ENCODE measurements at places on chromosomes 7 and 10.

- DNase-seq, result no peak
Observed at GRCh38 chr7:93148144-93148543, at the start of gene SAMD9L. SAMD9L (minus strand) TSS chr7:93148385; CDS start chr7:93135971, 12,414 bp downstream.

DNA sequence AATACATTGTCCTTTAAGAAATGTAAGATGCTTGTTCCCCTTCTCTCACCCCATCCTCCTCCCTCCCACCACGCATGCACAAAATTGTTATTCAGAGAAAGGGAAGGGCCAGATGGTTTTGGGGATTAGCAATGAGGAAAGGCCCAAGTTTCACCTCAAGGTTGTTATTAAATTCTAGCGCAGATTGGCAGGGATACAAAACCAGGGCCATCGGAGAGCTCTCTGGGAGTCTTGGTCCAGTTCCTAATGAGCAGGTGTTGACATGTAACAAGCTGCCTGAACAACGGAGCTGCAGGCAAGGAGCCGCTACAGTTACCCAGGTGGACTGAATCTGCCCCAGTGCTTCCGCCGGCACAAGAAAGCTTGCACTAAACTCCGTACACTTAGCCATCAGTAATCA lies 9.7 kb upstream of the ANK3 start:
- no peak for DNase-seq

DNA sequence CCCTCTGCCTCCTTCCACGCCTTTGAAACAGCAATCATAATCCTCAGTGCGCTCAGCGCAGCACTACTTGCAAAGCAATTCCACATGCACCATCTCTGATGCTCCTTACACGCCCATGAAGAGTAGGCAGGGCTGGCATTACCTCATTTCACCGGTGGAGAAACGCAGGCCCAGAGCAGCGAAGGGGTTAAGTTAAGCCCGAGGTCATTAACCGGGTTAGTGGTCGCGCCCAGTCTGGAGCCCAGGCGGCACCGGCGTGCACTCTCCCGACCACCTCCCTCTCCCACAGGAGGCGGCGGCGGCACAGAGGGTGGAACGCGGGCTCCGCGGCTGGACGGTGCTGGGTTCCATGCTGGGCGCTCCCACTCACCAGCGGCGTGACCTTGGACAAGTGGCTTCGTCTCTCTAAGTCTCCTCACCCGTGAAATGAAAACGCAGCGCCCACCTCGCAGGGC lies 515 bp downstream of the FASTK start:
- no peak for DNase-seq

- no peak for DNase-seq
Observed at GRCh38 chr10:79142522-79143309, 74.0 kb downstream of the ZMIZ1 start.

DNA sequence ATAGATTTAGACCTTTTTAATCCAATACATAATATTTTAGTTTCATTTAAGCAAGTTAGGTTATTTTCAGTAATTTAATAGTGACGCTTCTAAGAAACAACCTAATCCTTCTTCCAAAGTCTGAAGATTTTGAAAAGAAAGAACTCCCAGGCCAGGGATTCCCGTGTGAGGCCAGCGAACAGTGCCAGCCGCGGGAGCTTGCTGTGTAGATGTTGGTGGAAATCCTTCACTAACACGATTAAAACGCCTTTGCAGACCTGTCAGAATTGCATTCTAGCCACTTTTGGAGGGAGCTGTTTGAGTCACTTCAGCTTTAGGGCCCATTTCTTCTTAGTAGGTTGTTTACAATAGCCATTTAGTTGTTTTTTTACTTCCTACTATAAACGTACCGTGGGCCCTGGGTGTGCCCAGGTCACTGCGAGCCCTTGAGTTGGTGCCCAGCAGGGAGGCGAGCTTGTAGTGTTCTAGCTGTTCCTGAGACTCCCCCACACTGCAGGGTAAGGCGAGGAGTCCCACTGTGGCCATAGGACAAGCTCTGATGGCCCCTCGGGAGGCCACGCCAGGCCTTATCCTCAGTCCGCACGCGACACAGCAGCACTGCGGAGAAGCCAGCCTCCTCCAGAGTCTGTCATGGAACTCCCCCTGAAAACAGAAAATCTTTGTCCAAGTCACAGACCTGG lies 32.3 kb downstream of the PPP2R2D start:
- no peak for DNase-seq

GRCh38 chr10:121092720-121093095 lies 241.5 kb downstream of the WDR11 start:
- DNase-seq, result no peak

DNA sequence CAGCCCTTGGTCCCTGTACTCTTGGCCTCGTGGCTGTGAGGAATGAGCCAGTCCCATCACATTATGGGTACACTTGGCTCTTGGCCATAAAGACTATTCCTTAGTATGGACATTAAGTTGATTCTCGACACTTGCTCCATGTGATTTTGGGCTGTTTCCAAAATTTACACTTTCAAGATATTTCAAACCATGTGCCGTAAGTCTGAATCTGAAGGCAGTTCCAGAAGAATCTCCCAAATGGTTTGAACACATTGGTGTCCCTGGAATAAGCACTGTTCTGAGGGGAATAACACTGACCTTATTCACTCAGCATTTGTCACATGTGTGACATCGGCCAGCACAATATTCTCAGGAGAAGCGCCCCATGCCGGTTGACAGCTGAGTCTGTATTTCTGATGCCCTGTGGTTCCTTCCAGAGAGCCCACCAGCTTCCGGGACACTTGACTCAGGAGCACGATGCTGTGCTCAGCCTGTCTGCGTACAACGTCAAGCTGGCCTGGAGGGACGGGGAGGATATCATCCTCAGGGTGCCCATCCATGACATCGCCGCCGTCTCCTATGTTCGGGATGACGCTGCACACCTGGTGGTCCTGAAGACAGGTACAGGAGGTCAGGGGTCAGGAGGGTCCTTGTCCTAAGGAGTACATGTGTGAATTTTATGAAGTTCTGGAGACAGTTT lies 24.6 kb downstream of the NACAD start:
- DNase-seq, result no peak

DNA sequence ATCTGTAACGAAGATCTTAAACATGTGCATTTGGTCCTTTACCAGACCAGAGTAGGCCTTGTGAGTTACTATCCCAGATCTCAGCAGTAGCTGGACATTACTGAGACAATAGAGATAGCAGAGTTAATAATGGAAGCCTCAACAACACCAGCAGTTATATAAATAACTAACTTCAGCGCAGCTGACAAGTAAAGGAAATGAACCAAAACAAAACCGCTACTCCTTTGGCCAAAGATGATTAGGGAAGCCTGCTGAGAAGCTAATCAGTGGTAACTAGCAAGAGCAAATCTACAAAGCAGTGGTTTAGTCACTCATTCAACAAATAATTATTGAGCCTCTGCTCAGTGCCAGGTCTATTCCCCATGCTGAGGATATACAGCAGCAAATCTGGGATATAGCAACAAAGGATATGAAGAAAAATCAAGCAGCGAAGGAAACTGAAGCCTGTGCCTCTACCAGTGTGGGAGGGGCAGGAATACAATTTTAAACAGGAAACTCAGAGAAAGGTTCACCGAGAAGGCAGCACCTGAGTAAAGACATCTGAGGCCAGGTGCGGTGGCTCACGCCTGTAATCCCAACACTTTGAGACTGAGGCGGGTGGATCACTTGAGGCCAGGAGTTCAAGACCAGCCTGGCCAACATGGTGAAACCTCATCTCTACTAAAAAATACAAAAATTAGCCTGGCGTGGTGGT lies 103.6 kb downstream of the ELMO1 start:
- DNase-seq, result no peak

DNA sequence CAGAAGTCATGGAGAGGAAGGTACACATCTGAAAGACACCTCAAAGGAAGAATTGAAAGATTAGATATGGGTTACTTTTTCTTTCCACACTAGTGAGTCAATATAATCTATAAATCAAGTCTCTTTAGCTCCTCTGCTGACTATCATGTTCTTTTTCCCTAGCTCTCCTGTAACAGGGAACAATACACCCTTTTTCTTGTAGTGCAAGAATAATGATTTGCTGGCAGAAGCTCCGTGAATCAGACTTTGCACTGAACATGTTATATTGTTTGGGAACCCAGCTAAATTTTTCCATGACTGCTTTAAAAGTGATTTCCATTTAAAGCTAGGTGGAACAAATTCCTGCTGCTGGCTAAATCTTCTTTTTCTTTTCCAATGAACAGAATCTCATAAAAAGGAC lies 756.6 kb upstream of the C7orf33 start:
- no peak for DNase-seq

DNA sequence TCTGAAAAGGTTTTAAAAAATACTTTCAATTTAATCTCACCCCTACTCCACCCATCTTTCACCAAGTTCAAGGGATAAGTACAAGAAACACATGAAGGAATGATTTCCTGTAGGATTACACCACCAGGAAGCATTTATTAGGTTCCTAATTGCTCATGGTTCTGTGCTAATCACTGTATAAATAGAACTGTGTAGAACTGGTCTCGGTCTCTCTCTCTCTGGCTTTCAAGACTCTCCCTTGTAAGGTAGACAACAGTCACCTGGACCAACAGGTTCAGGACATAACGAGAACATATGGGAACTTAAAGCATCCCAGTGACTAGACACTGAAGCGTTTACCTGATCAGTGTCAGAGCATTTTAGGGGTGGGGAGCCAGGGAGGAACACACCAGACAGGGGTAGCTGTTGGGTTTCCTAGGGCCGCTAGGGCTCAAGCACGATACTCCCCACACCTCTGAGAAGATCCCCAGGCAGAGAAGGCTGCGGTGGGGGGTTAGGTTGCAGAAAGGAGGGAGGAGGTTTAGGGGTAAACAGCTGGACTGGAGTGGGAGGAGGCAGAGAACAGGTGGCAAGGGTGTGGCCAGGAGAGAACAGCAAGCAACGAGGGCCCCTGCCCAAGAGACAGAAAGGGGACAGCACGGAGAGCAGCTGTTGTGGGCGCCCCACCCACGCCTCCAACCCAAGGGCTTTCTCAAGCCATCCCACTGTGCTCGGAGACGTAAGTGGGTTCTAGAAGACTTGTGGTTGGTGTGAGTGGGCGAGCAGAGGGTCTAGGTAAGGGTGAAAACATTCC lies 52.5 kb upstream of the USP6NL start:
- no peak for DNase-seq

DNA sequence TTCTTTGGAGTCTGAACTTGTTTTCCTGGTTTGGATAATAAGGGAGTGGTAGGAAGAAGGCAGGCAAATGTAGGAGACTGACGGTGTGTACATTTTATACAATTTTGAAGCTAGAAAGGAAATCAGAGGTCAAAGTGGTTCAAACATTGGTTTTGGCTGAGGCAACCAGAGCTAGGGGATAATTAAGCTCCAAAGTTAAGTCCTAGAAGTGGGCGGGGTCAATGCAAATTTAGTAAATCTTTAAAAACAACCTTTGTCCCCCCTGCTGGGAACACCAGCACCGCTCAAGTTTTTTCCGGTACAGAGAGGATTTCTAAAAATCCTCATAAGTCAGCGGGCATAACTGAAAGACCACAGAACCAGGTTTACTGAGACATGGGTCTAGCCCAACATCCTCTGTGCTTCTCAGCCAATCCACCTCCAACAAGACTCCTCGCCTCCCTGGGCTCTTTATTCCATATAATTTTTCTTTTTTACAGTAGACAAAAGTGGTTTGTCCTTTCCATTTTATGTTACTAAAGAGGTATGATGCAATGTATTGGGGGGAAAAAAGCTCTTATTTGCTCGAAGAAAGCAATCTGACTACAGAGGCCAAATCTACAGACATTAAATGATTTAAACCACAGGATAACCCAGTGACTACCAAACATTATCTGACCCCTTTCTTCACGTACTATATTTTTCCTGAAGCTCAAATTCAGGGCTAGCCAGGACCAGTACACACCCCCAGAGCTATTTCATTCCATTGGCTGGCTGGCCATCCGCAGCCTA lies 1.6 kb downstream of the GLUD1 start:
- DNase-seq, result no peak

DNA sequence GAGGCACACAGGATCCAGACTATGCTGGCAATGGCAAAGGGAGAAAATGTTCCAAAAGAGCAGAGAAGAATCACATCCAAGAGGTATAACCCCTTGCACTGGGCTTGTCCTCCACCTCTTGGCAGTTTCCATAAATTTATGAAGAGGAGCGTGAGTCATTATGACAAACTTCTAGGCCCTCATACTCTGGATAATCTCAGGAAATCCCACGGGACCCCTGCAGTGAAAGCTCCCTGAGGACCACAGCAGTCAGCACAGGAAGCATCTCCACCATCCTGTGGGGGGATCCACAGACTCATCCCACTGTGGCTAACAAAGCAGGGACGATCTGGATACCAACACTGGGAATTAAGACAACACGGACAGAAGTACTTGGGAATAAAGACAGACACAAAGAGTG lies 30.3 kb upstream of the GPAM start:
- DNase-seq, result no peak

- DNase-seq, result no peak
Observed at GRCh38 chr7:142471820-142472219, 214.0 kb upstream of the PRSS58 start.

DNA sequence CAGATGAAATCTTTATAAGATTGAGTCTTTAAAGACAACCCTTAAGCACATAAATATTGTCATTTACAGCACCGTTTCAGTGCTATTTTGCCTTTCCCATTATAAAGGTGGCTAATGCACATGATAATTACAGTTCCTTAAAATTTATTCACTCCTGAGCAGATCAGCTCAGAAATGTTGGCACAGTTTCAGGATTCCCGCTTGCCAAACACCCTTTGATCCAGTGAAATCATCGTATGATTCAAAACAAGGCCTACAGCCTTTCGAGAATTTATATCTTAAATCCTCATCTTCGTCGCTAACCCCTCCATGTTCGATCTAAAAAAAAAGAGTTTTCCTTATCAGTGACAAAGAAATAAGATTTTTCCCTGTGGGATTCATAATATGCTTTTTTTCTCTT lies 14.1 kb upstream of the SOSTDC1 start:
- peak; percentile 11 for DNase-seq

- peak; percentile 64 for DNase-seq
Observed at GRCh38 chr7:542713-543500, 23.3 kb upstream of the PDGFA start.

GRCh38 chr10:63391812-63392211 lies 74.0 kb downstream of the JMJD1C start:
- no peak for DNase-seq

- no peak for DNase-seq
Observed at GRCh38 chr10:104324221-104324686, 14.0 kb downstream of the ITPRIP start.

DNA sequence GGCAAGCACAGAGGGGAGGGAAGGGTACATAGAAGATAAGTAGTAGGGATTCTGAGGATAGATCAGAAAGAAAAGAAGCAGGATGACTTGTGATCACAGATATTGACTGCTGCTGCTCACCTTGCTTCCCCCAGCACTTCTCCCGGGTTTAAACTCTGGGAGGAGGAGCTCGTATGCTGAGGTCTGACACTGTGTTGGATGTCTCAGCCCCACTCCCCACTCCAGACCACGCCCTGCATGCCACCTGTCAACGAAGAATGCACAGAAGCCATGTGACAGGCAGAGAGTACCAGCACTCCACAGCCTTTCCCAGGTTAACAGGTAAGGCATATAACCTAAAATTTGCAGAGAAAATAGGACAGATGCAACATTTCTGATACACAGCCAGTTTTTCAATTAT lies 388.9 kb downstream of the TNS3 start:
- DNase-seq, result no peak

- DNase-seq, result peak; percentile 84
Observed at GRCh38 chr7:108358553-108358952, 97.7 kb downstream of the NRCAM start.
